ENCODE measurements at places on chromosomes 16 and 17.

GRCh38 chr17:38428112-38428642 lies at the start of gene ARHGAP23:
Gene ARHGAP23, plus strand, starts transcription at chr17:38428464. Its CDS starts 22 bp downstream, at chr17:38428486.
- DNase-seq, result no peak

GRCh38 chr17:4901648-4902344 lies 1.1 kb downstream of the CHRNE start:
- DNase-seq, result no peak

DNA sequence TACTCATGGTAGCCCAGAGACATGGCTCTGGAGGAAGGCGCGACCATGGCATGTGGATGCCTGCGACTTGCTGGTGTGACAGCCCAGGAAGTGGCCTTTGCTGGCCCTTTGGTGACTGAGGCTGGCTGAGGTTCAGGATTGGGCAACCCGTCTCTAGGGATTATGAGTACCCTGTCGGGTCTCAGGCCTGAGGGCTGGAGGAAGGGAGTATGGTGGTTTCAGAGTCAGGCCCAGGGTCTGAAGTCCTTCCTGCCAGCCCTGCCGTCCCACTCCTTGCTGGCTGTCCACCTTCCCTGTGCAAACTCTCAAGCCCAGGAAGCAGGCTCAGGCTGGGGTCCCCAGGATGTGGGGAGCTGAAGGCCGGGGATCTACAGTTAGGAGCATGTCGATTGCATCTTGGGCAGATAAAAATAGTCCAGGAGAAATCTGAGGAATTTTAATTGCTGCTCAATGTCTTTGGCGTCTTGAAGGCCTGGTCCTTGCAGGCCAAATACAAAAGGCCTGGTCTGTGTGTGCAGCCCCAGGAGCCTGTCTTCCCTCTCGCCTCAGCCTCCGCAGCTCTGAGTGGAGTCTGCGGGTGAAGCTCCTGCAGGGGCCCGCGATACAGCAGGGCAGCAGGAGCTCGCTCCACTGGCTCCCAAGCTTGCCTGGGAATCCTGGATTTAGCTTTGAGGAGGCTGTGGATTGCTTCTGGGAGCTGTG lies 52.5 kb downstream of the NKD1 start:
- no peak for DNase-seq

- no peak for DNase-seq
Measured at GRCh38 chr16:70630960-70631745, 15.2 kb upstream of the IL34 start.

GRCh38 chr16:31870809-31871208 lies 2.8 kb upstream of the ZNF267 start:
- no peak for DNase-seq
